ENCODE measurements at places on chromosomes 6 and 20.

DNA sequence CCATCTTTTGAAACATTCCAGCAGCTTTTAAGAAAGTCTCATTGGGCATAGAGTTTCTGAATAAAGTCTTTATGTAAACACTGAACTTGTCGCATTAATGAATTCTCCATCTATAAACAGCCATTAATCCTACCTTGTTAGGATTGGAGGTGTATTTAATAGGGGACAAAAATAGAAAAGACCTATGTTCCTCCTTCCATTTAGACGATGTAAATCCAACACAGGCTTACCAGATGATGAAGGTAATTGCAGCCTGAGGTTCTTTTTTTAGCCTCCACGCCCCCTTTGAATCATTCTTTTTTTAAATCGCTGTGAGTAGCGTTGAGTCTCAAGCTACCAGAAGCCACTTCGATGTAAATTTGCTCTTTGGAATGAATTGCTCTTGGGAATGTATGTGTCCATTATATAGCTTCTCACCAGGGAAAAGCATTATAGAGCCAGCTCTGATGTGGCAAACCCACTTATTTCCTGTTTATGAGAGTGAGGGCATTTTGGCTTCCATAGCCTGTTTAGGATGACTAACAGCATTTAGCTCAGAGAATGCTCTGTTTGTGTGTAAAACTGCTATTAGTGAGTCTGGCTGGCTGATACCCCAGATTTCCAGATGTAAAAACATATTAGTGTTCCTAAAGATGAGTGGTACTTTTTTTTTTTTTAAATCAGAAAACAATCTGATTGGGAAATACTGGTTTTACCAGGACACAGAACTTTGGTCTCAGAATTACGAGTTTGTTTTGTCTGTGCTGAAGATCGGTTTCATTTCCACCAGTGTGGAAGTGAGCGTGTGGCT is 74.9 kb upstream of the CLDN20 start:
- DNase-seq, result peak; percentile 97

DNA sequence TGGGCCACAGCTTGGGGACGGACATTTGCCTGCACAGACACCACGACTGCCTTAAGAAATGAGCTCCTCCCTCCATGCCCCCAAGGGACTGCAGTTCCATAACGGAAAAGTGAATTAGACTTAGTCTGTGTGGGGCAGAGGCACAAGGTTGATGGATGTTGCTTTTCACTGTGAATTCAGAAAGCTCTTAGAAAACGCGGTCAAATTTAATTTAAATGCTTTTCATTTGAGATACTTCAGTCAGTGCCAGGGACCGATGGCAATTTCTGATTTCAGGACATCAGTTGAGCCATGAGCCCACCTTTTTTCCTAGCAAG is 356.4 kb downstream of the KIF16B start:
- DNase-seq, result no peak

DNA sequence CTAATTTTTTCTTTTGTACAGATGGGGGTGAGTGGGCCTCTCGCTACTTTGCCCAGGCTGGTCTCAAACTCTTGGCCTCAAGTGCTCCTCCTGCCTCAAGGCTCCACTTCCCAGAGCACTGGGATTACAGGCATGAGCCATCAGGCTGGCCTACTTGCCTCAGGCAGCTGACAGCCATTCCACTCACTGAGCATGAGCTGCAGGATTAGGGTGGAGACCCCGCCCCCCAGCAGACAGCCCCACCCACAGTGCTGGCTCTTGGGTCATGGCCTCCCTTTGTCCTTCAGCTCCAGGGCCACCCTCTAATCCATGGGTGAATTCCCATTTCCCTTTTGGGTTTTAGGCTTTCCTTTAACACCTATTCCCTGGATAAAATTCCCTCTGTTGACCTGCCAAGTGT is 82.1 kb downstream of the BFSP1 start:
- no peak for DNase-seq

DNA sequence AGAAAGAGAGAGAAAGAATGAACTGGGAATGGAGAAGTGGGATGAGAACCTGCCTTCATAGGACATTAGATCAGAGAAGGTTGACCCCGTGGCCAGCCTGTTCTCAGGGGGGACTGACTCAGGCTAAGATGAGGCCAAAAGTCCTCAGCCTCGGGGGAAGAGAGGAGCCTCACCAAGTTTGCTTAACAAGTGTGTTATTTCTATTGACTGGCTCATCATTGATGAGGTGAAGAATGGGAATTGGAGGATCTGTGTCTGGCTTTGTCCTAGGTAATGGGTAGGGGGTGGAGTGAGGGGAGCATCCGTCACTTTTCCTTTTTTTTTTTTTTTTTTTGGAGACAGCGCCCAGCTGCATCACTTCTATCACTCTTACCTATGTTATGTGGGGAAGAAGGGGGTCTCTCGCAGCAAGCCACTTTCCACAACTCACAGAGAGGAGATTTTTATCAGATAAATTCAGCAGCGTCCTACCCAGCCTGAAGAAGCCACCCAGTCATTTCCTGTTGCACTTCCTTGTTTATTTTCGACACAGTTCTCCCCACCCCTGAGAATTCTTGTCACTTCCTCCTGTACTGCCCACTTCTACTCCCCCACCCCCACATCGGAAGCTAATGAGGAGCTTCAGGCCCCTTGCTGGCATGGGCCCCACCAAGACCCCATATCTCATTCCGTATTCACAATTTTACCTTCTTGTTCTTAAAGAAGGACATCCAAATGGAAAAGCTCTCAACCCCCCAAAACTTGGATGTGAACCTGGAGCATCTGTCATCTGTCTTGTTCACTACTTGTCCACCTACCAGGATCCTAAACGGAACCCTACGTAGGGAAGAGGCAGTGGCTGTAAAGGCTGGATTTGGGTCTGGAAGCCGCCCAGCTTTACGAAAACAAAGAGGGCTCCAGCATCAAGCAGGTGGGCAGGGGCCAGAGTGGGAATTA is 2.8 kb upstream of the RNASET2 start:
- peak; percentile 29 for DNase-seq

DNA sequence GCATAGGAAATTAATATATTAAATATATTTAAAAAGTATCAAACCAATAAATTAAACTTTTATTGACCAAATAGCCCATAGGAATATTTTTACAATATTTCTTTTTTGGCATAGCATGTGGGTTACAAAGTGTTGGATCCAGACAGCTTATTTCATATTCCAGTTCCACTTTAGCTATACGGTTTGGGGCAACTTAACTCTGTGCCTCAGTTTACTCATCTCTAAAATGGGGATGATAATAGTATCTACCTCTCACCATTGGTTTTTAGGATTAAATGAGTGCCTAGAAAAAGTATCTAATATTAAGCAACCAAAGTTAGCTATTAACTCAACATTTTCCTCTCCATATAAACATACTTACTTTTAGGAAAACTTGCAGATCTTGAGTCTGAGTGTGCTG is 243.8 kb downstream of the TBC1D32 start:
- no peak for DNase-seq

DNA sequence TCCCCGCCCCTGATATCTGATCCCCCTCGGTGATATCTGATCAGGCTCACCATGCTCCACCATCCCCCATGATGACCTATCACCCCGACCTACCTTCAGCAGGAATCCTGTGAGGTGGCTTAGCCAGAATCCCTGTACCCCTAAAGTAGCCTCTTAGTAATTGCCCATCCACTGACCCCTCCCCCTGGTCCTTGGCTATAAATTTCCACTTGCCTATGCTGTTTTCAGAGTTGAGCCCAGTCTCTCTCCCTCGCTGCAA is 177.5 kb upstream of the GGTLC1 start:
- DNase-seq, result no peak

DNA sequence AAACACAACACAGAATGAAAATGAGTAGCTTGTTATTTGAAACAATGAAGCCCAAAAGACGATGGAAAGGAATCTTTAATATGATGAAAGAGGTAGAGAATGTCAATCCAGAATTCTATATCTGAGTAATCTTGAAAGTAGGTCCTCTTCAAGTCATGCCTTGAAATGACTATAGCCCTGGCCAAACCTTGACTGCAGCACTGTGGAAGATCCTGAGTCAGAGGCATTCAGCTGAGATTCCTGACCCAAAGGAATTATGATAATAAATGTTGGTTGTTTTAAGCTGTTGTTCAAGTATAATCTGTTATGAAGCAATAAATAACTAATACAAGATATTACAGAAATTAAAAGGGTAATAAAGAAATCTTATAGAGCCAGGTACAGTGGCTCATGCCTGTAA is 64.8 kb downstream of the IBTK start:
- DNase-seq, result peak; percentile 72

GRCh38 chr20:54062812-54063280 is 7.5 kb downstream of the BCAS1 start:
- peak; percentile 52 for DNase-seq

GRCh38 chr6:64012351-64013001 is 376.9 kb downstream of the PHF3 start:
- DNase-seq, result no peak

DNA sequence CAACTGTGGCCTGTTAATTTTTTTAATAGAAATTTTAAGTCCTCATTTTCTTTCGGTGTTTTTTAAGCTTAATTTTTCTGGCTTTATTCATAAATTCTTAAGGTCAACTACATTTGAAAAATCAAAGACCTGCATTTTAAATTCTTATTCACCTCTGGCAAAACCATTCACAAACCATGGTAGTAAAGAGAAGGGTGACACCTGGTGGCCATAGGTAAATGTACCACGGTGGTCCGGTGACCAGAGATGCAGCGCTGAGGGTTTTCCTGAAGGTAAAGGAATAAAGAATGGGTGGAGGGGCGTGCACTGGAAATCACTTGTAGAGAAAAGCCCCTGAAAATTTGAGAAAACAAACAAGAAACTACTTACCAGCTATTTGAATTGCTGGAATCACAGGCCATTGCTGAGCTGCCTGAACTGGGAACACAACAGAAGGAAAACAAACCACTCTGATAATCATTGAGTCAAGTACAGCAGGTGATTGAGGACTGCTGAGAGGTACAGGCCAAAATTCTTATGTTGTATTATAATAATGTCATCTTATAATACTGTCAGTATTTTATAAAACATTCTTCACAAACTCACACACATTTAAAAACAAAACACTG is 10.1 kb downstream of the HFE start:
- peak; percentile 71 for DNase-seq

GRCh38 chr20:1929460-1929859 is 34.3 kb downstream of the SIRPA start:
- no peak for DNase-seq

DNA sequence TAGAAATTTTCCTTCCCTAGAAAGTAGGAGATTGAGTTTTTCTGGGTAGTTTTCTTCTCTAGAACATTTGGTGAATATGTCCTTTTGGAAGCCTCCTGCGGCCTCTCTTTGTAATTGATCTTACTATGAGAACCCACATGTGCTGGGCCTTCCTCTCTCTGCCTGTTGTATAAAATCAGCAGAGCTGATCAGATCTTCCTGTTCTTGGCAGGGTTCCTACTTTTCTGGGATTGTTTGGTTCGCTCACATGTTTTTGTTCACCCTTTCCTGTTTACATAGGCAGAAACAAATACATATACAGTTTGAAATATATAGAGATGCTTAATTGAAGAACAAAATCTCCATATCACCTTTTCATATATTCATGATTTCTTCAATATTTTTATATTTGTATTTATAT is 57.8 kb downstream of the IL22RA2 start:
- DNase-seq, result no peak

DNA sequence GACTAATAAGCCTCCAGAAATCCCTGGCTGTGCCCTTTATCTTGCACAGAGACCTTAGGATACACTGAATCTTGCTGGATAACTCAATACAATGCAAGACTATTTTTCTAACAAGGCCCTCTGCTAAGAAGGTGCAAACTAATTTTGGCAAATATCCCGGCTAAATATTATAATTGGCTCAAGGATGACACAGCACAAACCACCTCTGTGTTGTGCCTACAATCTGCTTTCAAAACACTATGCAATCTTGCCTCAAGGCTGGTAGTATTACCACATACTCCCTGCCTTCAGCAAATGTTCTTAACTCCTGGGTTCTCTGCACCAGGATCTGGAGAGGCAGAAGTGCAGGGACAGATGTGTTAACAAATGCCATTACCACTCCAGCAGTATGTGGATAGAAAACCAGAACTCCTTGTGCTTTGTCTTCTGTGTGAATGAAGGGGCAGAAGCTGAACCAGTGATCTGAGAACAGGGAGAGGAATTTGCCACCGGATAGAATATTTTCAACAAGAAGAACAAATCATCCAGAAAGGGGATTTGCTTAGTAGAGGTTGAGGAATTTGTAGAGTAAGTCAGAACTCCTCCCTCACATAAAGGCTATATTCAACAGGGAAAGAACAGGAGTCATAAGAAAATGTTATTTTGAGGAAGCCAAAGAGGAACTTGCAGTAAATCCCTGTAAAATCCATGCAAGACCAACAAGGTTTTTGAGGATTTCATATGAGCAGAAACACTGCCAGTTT is 74.1 kb upstream of the SLC4A11 start:
- DNase-seq, result peak; percentile 75

DNA sequence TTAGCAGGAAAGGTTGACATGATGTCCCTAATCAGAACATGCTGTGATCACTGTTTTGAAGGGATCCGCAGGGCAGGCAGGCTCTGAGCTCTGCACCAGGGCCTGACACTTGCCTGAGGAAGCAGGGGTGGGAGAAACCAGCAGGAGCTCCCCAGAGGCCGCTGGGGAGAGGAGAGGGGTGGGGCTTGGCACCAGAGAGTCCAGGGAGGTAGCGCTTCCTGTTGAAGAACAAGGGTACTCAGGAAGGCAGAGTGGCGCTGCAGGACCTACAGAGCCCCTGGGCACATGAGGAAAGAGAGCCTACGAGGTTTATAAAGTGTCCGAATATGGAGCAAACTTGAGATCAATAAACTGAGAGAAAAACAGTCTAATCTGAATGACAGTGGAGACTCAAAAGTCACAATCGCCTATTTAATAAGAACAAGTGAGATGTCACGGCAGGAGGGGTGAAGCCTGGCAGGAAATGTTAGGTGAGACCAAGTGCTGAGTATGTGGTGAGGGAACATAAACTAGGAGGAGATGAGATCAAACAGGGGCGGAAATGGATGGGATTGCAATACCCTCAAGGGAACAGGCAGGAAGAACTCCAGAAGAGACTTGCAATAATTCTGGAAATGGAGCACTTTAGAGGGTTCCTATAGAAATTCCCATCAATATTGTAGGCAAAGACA is 5.8 kb upstream of the TBXT start:
- DNase-seq, result no peak

DNA sequence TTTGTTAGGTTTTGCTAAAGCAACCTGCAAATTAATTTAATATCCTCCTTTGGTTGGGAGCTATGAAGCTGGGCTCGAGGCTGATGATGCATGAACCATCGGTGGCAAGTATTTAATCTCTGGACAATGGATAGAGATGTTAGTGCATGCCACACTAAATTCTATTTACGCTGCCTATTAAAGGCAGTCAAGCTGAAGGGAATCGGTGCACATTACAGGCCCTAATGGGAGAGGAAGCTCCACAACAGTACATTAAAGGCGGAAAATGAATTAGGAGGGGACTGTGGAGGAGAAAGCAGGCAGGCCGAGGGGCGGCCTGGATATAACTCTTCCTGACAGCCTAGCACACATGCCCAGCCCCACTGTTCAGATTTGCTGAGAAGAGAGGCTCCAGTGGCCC is 132.4 kb upstream of the MAFB start:
- no peak for DNase-seq
